HT-29 (cell line): ENCODE measurements at places on chromosomes 16 and 17. TPM values are rescaled to one million over a fixed set of nuclear protein-coding genes. Genes with fewer than 3 reads are reported as not detected.

DNA sequence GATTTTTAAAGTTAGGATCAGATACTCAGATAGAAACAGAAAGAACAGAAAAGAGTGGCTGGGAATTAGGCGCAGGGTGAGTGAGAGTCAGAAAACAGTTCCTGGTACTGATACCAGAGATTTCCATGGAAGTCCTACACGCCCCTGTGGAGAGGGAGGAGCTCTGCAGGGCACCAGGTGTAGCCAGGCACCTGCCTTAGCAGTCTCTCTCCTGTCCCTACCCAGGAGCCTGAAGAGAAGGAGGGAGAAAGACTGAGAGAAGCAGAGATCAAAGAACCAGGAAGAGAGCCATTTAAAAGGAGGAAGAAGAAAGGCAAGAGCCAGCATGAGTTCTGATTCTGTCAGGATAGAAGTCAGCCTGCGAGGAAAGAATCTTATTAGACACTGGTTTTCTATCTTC is 65.0 kb downstream of the CBLN1 start:
- no peak for DNase-seq

DNA sequence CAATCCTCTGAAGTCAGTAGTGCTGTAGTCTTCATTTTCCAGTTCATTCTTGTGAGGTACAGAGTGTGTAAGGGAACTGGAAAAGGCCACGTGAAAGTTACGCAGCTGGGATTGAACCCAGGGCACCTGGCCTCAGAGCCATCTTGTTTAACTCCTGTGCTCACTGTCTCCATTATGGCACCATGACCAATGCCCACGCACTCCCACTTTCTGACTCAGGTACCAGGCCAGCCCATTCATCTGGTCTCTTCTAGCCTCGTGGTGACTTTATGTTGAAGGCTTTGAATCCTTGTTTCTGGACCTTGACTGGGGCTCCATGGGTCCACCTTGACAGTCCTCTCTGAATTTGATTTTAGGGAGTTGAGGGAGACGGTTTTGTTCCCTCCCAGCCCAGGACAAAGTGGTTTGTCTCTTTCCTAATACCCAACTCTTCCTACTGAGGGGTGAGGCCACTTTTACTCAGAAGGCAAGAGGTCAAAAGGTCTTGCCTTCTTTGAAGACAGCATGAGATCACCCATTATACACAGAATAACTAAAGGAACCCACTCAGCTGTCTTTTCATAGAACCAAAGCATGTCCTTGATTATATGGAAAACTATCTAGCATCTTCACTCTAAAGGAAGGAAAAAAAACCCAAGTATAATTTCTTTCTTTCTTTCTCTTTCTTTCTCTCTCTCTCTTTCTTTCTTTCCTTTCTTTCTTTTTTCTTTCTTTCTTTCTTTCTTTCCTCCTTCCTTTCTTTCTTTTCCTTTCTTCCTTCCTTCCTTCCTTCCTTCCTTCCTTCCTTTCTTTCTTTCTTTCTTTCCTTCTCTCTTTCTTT is 50.0 kb downstream of the OTOA start:
- DNase-seq = no peak

GRCh38 chr17:17675925-17676534 is 5.2 kb upstream of the RAI1 start:
- DNase-seq = peak; percentile 60

CDH5 gene
- 0.05 TPM in 1 of 2 replicates, not detected in the other for total RNA-seq

DNA sequence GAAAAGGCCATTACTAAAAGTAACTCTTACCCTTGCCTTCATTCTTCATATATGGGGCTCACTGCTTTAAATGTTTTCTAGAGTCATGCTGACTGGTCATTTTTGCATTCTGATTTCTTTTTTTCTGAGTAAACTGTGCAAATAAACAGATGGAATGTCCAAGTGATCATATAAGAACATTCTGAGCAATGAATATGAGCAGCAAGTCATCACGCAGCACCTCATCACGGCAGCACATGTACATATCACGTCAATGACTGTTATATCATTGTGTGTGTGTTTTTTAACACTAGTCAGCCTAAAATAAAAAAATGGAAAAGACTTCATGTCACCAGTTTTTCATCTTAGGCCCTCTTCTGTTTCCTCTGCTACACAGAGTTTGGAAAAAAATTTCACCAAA is 490.0 kb upstream of the ZFHX3 start:
- no peak for DNase-seq

C16orf86 gene
- total RNA-seq = 0.38 and 0.99 TPM in 2 replicates

KRT33A gene
- total RNA-seq = not detected in 2 replicates
